NCI-H2171 treated with DMSO at 0.1 percent for 48 hours (cell line): ENCODE measurements at places on chromosomes 2 and 18.

GRCh38 chr2:120702801-120703200 lies 32.9 kb upstream of the GLI2 start:
- DNase-seq = no peak

- DNase-seq = no peak
Observed at GRCh38 chr18:58341916-58342315, 287.0 kb downstream of the ALPK2 start.

DNA sequence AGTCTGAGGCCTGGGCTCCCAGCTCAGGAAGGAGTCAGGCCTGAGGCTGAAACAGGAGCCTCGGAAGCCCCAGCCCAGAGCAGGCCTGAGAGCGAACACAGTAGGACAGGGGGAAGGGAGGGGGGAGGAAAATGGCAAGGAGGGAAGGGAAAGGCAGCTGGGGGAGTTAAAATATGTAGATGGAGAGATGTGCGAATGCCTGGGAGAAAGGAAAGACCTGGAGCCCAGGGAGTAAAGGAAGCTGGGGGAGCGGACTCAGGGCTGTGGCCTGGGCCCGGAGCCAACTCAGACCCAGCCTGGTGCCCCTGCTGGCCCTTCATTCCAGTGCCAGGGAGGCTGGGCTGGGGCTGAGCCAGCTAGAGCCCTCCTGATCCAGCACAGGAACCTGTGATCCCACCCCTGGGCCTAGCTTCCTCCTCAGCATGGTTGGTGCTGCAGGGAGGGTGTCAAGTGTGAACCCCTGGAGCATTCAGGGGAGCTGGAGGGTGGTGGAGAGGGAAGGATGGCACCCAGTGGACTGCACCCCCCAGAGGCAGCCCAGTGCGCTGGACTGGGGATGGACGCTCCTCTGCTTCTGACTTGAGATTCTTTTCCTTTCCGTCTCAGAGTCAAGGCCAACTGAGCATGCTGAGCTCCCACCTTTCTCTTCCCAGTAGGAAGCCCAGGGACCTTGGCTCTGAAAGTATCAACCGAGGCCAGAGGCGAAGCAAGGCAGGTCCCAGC lies 46.3 kb downstream of the EMX1 start:
- no peak for DNase-seq

GRCh38 chr2:113162173-113162572 lies 11.6 kb upstream of the PSD4 start:
- DNase-seq = no peak

GRCh38 chr18:3666526-3667254 lies 216.7 kb downstream of the TGIF1 start:
- DNase-seq = no peak
